NCI-H460 (cell line): ENCODE measurements at places on chromosomes 3 and 15. TPM values are rescaled to one million over a fixed set of nuclear protein-coding genes. Genes with fewer than 3 reads are reported as not detected.

- no peak for DNase-seq
Observed at GRCh38 chr15:100502651-100503050, 26.1 kb downstream of the CERS3 start.

GRCh38 chr15:89675606-89676005, 3.6 kb downstream of the PLIN1 start:
- DNase-seq = no peak

DNA sequence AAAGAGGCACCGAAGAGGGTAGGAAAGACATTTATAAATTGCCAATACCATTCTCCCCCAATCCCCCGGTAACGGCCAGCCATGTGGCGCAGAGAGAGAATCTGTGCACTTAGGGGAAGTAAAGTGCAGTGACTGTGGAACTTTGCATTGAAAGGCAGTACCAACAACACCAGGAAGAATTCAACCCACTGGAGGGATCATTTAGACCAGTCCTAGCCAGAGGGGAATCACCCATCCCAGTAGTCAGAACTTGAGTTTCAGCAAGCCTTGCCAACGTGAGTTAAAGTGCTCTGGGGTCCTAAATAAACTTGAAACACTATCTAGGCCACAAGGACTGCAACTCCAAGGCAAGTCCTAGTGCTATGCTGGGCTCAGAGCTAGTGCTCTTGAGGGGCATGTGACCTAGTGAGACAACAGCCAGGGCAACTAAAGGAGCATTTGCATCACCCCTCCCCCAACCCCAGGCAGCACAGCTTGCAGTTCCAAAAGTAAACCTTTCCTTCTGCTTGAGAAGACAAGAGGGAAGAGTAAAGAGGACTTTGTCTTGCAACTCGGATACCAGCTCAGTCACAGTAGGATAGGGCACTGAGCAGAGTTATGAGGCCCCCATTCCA, 15.0 kb downstream of the CEP70 start:
- DNase-seq = no peak

- DNase-seq = no peak
Observed at GRCh38 chr3:86257955-86258641, 732.9 kb downstream of the VGLL3 start.

GRCh38 chr3:66952357-66952756, 45.8 kb upstream of the KBTBD8 start:
- no peak for DNase-seq

DNA sequence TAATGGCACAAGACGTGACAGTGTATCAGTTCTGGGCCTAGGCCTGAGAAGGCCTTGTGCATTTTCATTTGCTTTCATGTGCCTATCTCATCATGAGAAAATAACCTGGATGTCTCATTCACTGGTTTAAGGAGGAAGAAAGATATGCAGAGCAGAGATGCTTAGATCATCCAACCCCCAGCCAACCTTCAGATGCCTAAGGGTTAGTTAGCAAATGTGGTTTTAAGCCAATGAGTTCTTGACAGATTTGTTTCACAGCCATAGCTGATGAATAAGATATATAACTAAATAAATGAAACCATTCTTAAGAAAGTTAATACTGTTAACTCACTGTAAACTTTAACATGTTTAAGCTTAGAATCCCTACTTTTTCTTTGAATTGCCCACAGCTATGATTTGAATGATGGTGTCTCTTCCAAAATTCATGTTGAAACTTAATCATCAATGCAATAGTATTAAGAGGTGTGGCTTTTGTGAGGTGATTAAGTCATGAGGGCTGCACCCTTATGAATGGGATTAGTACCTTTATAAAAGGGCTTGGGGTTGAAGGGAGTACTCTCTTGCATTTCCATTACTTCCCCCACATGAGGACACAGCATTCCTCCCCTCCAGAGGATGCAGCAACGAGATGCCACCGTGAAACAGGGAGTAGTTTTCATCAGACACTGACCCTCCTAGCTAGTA, 324.6 kb upstream of the TBC1D5 start:
- DNase-seq = no peak

DNA sequence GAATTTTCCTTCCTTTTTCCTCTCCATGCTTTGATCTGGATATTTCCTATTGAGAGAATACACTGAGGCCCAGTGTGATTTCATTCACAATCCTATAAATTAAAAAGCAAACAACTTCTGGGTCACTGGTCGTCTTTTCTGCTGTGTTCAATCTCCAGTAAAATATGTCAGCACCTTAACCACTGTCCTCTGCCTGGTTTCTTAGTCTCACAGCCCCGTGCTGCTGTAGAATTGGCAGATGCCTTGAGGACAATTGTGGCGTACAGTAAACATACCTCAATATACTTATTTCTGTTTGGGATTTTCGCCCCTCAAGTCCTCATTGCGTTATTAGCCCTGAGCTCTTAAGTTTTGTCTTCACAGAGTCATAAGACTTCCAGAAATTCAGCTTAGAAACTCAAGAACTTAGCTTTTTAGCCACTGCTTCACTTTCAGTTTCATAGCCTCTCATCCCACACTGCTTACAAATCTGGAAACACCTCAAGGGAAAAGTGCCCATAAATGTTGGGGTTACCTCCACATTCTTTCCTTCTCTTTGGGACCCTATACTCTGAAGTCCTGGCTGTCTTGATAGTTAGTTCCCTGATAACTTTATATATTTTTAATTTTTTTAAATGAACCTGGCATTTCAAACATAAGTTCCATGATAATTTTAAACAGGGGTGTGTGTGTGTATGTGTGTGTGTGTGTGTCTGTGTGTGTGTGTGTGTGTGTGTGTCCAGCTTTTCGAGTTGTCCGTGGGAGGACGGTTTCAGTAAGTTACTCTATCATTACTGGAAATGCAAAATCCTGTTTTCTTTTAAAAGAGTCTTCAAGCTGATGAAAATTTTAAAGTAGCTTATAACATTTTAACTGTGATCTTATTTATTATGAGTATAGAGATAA, 238.4 kb upstream of the CTDSPL start:
- DNase-seq = no peak

DNA sequence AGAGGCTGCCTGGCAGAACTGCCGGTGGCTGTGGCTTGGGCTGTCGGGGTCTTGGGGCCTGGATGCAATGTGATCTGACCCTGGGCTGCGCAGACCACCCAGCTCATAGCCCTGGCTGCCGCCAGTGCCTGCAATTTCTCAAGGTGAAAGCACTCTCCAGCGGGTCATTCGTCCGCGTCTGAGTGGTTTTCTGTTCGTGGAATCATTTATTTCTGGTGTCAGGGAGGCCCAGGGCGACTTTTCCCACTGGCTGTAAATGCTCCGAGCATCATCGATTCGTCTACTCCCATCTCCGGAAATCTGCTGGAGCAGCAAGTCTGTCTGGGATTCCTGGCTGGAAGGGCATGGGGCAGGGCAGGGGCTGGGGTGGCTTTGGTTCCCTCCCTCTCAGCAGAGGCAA, 40.6 kb upstream of the ADPGK start:
- no peak for DNase-seq

DNA sequence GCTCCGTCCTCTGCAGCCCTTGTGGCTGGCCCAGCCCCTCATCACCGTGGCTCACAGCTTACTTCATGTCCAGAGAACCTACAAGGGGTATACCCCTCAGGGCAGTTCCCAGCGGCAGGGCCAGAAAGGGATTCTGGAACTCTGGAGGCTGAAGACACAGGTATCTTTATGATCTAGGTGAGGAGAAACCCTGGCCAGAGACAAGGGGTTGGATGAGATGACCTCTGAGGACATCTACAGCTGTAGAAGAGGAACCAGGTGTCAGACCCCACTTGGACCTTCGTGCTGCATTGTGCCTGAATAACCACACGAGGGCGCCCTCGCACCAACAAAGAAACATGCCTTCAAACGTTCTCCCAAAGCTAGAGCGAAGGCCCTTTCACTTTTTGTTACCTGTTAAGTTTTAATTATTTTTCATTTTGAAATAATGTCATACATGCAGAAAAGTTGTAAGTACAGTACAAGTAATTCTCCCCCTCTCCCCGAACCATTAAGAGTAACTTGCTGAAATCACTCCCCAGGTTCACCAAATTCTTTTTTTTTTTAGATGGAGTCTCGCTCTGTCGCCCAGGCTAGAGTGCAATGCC, 118.7 kb upstream of the SMAD3 start:
- peak; percentile 75 for DNase-seq

- DNase-seq = no peak
Observed at GRCh38 chr3:39513791-39514369, 46.4 kb downstream of the MOBP start.

- DNase-seq = no peak
Observed at GRCh38 chr3:102715030-102715697, 280.3 kb downstream of the ZPLD1 start.

GRCh38 chr3:71578054-71578751, 5.3 kb downstream of the FOXP1 start:
- DNase-seq = no peak

- no peak for DNase-seq
Observed at GRCh38 chr3:98540346-98540745, 8.6 kb downstream of the GPR15 start.

DNA sequence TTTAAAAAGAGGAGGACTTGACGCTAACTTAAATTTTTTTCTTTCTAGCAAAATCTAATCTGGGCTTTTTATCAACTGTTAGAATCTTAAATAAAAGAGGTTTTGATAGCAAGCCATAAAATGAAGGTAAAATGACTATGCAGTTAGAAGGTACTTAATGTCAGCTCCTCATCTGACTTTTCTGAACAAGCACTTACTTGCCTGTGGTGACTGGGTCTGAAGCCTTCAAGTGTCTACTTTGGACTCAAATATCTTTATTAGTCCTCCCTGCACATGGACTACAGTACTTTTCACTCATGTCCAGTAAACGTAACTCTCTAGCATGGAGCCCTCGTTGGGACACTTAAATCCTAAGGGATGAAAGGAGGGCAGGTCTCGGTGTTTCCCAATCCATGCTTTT, 135.9 kb downstream of the P2RY1 start:
- DNase-seq = no peak

The SPSB4 gene
- total RNA-seq = 0.10 and 0.32 TPM in 2 replicates

The UTS2B gene
- 0.57 TPM in 1 of 2 replicates, not detected in the other for total RNA-seq

The GOLGA6L9 gene
- 3.8 and 5.4 TPM in 2 replicates for total RNA-seq

The ARNT2 gene
- total RNA-seq = 0.78 and 1.0 TPM in 2 replicates

The WWTR1 gene
- total RNA-seq = 43.1 and 48.2 TPM in 2 replicates

The BLM gene
- 9.9 and 10.6 TPM in 2 replicates for total RNA-seq

The MYEF2 gene
- total RNA-seq = 11.5 and 24.9 TPM in 2 replicates

The CA12 gene
- 29.6 and 33.0 TPM in 2 replicates for total RNA-seq
